Spleen (tissue), 13 donors: ENCODE measurements at places on chromosomes 13 and 19. TPM values are rescaled to one million over a fixed set of nuclear protein-coding genes. Genes with fewer than 3 reads are reported as not detected.

TINCR gene
- not detected for total RNA-seq

SLAIN1 gene
- 16.1 TPM for total RNA-seq

SYCN gene
- not detected for total RNA-seq

ZNF829 gene
- 2.7 TPM for total RNA-seq

CALR3 gene
- not detected for total RNA-seq

- H3K4me3 ChIP-seq = no peak overlapping the region
- no peaks in the 10 kb centered on the region for H3K4me1 ChIP-seq
- no peak overlapping the region for H3K27ac ChIP-seq
- no peak for DNase-seq
- no peaks in the 10 kb centered on the region for H3K27me3 ChIP-seq
- H3K36me3 ChIP-seq = no peaks in the 10 kb centered on the region
These were observed 59.1 kb upstream of the PDX1 start for GRCh38 chr13:27860743-27861142.

DNA sequence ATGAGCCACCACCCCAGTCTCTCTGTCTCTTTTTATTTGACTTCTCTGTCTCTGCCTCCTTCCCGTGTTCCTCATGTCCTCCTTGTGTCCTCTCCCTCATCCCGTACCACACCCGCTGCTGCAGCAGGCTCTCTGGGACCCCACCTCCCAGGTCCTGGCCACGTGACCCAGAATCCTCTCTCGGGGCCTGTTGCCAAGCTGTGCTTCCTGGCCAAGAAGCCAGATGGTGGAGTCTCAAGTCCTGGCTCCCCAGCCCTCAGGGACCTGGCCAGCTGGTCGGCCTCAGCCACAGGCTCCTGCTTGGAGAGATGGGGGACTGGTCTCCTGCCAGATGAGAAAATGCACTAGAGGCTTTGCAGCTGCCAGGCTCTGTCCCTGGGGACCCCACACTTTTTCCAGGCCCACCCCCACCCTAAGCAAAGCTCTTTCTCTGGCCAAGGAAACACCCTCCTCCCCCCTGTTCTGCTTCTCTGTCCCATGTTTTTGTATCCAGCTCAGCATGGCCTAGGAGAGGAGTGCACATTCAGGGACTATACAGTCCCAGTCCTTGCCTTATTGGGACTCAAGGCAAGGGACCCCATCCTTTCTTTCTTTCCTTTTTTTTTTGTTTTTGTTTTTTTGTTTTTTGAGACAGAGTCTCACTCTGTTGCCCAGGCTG is 34.3 kb upstream of the SHKBP1 start:
- H3K36me3 ChIP-seq = no peaks in the 10 kb centered on the region
- DNase-seq = no peak
- H3K4me1 ChIP-seq = no peaks in the 10 kb centered on the region
- peaks cover 33% of the 10 kb centered on the region for H3K27me3 ChIP-seq

GRCh38 chr19:41702171-41702651 is 6.2 kb upstream of the CEACAM5 start:
- no peak overlapping the region for H3K27ac ChIP-seq
- peaks cover 6% of the 10 kb centered on the region for H3K4me1 ChIP-seq
- no peak for DNase-seq
- no peak overlapping the region for H3K4me3 ChIP-seq
